NCI-H1694 (cell line): ENCODE measurements at places on chromosomes 5 and 9.

- DNase-seq: no peak
Observed at GRCh38 chr5:79436821-79437220, 77.1 kb downstream of the HOMER1 start.

DNA sequence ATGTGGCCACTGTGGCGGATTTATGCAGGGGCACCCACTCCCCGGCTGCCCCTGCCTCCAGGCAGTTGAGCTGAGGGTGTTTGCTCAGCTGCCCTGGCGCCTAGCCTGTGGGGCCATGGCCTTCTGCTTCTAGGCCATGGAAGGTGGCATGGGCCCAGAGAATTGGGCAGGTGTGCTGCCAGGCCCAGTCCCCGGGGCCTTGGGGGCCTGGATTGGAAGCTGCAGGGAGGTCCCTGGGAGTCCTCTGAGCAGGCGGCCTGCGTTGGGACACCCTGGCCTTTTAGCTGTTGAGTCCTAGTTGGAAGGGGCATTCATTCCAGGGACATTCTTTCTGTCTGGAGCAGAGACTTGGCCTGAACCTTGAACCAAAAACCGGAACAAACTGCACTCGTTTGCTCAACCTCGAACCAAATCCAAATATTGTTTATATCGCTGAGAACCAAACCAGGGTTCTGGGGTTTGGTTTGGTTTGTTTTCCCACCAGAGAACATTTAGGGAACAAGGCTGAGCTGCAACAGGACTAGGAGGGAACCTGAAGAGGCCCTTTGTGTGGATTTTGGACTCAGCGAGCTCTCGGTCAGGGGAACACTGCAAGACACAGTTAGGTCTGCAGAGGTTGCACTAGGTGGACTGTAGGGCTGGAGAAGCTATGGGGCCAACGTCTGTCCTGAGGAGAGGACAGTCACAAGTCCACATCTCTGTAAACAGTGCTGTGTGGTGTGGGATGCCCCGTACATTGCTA lies 116.8 kb downstream of the BOD1 start:
- DNase-seq: no peak

DNA sequence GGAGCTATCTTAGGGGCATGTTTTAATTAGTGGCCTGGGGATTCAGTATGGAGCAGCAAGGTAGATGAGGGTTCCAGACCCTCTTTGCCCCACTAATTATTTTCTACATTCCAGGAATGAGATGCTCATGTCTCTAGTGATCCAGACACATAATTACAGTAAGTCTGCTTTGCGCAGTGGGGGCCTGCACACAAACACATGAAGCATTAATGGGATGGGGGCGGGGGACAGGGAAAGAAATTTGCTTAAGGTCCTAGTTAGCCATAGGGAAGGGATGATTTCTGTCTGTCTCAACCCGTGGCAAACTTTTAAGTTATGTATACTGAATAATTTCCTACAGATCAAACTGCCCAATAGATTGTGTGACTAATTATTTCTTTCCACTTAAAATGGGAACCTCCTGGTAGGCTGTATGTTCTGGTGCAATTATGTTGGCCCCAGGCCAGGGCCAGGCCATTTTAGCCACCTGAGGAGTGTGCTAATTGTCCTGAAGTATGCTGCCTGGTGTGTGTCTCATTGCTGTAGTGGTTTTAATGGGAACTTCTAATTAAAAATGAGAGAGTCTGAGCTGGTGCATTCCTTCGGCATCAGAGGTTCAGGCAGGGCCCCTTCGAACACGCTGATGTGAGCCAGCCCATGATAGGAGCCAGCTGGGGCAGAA lies 134.4 kb downstream of the PTTG1 start:
- no peak for DNase-seq

- no peak for DNase-seq
Observed at GRCh38 chr9:37433867-37434371, 11.4 kb downstream of the GRHPR start.
